ENCODE measurements at places on chromosomes 6 and 20.
A peak's percentile ranks its signal among the peaks of the same experiment; 100 is the strongest.

DNA sequence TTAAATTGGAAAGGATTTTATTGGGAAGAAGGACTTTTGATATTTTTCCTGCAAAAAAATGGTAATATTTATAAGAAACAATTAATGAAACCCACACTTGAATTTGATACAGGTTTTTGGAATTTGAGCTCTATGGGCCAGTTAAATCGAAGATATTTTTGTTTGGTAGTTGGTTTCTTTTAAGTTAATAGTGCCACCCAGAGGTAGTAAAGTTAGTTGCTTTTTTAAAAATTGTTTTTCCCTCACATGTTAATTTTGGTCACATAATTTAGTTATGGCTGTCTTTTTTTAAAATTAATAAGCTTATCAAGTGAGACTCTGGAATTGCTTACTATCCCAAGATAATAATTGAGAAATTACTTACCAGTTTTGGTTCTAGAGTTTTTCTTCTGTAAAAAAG is 7.1 kb downstream of the PRIM2 start:
- DNase-seq, result no peak

DNA sequence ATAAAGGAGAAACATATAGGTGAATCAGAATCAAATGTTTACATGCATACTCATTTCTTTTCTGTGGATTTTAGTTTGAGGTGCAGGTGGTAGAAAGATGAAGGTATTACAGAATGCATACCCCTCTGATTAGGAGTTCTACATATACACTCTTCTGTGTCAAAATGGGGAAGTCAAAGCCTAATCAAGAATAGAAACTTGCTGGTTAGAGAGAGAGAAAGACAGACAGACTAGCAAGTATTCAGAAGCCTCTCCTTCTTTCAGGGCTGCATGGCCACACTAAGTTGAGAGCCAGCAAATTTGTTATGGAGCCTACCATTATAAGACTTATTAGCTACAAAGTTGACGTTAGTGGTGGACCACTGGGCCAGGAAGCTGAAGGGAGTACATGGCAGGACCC is 358.3 kb upstream of the EYS start:
- no peak for DNase-seq

GRCh38 chr20:14478126-14478525 is 140.7 kb upstream of the FLRT3 start:
- DNase-seq, result no peak

GRCh38 chr20:25865715-25866656 is 169.3 kb upstream of the ZNF337 start:
- DNase-seq, result peak; percentile 68

- DNase-seq, result no peak
Measured at GRCh38 chr6:121497970-121498375, 62.5 kb downstream of the GJA1 start.

- DNase-seq, result peak; percentile 6
Measured at GRCh38 chr20:56249244-56249955, 868 bp downstream of the MC3R start.

DNA sequence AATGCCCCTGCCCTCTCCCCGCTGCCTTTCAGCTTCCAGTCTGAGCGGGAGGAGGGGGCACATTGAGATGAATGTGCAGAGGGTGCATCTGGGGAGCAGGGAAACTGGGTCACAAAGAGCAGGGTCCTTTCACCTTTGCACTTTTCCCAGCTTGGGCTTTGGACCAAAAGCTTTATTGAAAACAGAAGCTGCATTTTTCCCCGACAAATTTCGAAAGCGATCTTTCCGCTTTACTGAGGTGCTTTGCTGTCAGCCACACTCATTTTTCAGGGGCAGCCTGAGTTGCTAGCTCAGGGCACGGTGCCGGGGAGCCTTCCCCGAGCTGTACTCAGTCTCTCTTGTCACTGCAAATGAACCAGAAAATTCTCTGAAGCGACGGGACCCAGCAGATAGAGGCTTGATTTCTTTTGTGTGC is 283.7 kb upstream of the SOX4 start:
- no peak for DNase-seq

DNA sequence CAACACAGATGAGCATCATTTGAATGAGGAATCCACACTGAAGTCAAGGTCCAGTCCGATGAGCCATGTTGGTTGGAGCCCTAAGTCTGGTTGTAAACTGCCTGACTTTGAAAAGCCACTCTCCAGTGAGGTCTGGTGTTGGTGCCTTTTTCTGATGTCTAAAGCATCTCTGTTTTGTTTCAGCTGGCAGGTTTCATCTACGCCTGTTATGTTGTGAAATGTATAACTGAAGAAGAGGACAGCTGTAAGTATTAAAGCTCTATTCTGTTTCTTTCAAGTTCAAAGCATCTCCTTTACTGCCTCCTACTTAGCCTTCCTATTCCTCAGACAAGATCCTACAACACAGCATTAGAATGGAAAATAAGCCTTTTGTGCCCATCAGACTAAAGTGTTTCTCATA is 171.1 kb upstream of the RNF217 start:
- DNase-seq, result no peak

GRCh38 chr20:62899633-62900051 is 26.7 kb downstream of the DIDO1 start:
- no peak for DNase-seq

DNA sequence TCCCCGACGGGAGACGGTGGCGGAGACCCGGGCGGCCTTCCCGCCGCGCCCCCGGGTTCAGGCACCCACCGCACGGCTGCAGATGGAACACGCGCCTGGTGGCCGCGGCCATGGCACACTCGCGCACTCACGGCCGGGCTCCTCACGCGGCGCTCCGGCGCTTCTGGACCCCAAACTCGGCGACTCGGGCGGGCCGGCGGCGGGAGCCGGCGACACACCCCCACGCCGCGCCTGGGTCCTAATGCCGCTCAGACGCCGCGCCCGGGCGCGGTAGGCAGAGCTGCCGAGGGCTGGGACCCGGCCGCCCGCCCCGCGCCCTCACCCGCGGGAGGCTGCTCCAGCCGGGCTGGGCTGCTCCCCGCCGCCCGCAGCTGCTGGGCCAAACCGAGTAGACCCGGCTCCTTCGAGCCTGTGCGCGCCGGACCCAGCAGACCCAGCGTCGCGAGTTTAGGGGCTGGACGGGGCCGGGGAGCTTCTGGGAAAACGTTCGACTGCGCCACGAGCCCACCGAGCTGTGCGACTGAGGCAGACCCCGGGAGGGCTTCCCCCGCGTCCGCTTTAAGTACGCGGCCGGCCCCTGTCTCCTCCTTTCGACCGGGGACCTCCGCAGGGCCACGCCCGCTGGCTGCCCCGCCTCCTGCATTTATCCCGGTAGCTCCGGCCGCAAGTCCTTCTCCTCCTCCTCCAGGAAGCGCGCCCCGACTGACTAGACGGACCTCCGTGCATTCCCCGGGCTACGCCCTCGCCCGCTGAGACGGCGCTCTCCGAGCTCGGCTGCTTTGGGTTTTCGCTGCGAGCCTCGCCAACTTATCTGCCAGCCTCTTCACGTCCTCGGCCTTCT is at the start of gene SLC4A11:
Gene SLC4A11, minus strand, starts transcription at position 165 of the 841 bp plus-strand sequence. Its CDS starts 53 bp downstream, at position 112.
- no peak for DNase-seq

DNA sequence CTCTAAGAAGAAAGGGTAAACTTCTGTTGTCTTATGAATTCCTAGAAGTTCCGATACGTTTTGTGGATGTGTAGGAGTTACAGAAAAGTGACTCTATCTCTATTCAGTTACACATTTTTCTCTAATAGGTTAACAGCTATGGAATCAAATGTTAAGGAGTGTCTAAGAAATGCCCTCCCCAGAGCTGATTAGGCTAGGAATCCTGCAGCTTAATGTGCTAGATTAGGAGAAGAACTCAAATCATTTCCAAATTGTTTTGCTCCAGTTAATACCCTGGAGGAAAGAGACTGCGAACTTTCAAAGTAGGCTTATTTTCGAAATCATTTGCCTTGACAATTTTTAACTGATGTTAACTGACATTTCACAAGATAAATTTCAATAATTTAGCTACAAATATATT is 51.9 kb downstream of the IBTK start:
- no peak for DNase-seq

GRCh38 chr6:119210596-119210995 is 132.1 kb upstream of the FAM184A start:
- DNase-seq, result no peak

DNA sequence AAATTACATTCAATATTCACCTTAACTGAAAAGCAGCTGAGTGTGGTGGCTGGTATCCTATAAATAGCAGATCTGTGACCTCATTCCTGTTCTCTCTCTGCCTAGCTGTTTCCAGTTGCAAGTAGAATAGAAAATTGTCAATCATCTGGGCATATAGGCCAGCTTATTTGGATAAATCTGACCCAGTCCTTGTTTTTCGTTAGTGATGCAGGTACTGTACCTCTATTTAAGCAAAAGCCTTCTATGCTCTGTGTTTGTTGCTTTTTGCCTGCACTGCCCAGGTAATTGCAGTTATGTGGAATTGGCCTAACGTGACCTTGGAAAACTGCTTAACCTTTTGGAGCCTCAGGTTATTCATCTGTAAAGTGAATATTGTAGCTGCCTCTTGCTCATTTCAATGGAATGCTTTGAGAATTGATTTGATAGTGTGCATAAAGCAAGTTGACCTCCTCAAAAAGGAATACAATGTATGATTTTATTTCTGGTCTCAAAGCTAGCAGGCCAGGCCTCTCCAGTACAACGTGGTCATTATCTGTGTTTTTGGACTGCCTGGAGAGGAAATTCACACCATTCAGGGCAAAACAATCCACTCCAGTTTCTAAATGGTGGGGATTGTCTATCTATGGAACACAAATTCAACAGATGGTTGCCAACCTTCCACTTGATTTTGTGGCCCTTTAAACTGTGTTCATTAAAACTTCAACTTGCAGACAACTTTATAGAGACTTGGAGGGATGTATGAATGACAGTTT is 508.7 kb upstream of the CITED2 start:
- DNase-seq, result no peak

GRCh38 chr20:536426-537010 is 7.1 kb downstream of the CSNK2A1 start:
- DNase-seq, result no peak

DNA sequence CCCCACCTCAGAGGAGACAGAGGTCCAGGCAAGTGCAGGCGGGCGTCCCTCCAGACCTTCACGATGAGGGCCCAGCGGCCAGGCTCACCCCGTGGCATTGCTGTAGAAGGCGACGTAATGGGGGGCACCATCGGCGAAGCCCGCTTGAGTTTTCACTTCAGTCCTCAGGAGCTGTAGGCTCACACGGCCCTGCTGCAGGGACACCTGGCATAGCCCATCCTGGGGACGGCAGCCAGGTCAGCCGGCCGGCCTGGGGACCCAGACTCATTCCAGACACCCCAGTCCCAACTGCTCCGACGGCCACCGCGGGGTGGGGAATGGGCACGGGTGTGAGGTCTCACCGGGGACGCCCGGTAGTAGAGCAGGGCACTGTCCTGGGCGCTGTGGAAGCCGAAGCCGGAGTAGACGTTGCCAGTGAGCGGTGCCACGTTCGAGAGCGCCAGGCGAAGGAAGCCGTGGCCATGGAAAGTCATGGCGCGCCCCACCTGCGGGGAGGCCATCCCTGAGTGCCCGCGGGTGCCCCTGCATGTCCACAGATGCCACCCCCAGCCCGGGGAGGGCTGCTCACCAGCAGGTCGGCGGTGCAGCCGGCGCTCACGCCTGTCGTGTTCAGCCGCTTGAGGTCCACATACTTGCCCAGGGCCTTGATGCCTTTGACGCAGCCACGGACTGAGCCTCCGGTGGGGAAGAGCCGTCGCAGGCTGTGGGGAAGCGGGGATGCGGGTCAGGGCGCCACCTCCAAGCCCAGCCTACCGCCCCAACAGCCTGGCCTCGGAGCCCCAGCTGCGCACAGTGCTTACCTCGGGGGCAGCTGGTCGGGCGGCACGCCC is 9.2 kb downstream of the ADRM1 start:
- no peak for DNase-seq

GRCh38 chr6:40343877-40344565 is 243.1 kb downstream of the LRFN2 start:
- DNase-seq, result no peak

DNA sequence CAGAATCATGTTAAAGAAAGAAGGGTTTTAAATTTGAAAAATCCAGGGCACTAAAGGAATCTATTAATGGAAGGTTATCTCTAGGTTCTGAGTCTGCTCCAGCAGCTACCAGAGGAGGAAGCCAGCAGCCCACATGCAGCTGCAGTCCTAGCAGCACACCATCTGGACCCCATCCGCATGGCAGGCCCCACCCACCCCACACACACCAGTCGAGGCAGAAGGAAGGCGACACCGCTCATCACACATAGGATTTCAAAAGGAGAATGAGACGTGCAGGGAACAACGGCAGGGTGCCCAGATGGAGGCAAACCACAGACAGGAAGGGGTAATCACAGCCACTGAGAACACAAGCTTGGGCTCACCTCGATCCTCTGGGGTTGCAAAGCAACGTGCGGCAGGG is 78.9 kb downstream of the GINS1 start:
- no peak for DNase-seq

GRCh38 chr20:45053430-45054351 is 47.2 kb downstream of the KCNS1 start:
- DNase-seq, result no peak

DNA sequence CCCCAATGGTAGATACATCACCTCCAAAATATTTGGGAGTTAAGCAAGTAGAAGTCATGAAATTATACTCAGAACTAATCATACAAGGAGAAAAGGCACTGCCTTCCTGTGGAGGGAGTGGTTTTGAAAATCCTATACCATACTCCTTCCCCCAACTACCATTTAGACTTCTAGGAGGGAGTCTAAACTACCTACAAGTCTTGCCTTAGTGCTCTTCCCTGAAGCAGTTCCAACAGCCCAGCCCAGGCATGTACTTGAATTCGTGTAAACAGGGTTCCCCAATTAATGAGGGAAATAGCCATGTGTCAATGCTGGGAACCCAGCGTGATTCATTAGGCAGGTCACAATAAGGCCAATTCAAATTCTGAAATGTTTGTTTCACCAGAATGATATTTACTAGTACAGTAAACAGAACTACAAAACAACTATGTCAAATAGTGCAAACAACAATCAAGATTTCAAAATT is 39.1 kb upstream of the SGK1 start:
- DNase-seq, result no peak

DNA sequence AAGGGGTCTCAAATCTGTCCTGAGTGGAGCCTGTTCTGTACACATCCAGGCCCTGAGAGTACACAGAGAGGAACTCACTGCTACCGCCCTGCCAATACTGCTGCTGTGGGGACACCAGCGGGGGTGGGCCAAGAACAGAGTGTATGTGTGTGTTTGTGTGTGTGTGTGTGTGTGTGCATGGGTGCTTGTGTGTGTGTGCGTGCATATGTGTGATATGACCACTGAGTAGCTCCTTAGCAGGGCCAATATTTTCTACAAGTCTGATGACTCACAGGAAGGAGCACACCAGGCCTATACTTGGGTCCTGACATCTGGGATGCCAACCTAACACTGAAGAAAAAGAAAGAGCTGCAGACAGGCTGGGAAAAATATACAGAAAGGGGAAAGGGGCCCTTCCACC is 1.4 kb downstream of the RAET1E start:
- no peak for DNase-seq

- no peak for DNase-seq
Measured at GRCh38 chr20:52118016-52118623, 73.5 kb downstream of the ZFP64 start.

DNA sequence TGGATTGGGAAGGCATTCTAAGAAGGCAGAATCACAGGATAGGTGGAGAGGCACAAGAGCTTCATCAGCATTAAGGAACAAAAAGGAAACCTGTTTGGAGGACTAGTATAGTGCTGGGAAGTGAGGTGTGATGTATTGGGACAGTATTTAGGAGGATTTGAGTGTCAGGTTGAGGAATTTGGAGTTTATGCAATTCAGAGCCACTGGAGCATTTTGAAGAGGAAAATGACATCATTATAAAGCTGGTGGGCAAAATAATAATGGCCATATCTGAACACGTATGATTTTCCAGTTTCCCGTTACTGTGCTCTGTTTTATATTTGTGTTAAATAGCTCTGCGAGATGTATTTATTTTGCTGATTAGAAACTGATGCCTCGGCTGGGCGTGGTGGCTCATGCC is 14.2 kb downstream of the NDUFAF5 start:
- DNase-seq, result no peak

All from activated T-cell treated with anti-CD3 and anti-CD28 coated beads for 24 hours (primary cell).